ENCODE measurements at places on chromosomes 4 and X.

DNA sequence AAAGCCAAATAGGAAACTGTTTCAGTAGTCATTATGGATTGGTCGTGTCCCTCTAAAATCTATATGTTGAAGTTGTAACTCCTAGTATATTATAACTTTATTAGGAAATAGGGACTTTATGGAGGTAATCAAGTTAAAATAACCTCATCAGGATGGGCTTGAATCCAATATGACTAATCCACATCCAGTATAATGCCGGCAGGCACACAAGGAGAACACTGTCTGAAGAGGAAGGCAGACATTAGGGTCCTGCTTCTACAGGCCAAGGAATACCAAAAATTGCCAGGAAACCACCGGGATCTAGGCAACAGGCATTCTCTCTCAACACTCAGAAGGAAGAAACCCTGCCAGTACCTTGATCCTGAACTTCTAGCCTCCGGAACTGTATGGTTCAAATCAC lies 130.3 kb downstream of the ATP10D start:
- H3K27ac ChIP-seq: no peak overlapping the region
- H3K4me1 ChIP-seq: no peaks in the 10 kb centered on the region
- no peaks in the 10 kb centered on the region for H3K27me3 ChIP-seq
- no peak for DNase-seq
- no peaks in the 10 kb centered on the region for H3K36me3 ChIP-seq

DNA sequence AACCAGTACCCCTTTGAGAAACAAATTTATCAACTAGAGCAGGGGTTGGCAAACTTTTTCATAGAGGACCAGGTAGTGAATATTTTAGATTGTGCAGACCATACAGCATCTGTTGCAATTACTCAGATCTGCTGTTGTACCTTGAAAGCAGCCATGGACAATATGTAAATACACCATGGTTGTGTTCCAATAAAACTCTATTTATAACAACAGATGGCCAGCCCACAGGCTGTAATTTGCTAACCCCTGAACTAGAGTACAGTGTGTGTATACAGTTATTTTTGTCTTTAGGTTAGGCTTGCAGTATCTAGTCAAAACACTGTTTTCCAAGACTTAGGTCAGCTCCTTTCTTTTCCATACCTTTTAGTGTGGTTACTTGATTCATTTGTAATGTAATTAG lies 54.4 kb downstream of the PHKA1 start:
- no peak overlapping the region for H3K4me3 ChIP-seq
- H3K36me3 ChIP-seq: no peaks in the 10 kb centered on the region
- no peak for DNase-seq
- no peaks in the 10 kb centered on the region for H3K4me1 ChIP-seq

DNA sequence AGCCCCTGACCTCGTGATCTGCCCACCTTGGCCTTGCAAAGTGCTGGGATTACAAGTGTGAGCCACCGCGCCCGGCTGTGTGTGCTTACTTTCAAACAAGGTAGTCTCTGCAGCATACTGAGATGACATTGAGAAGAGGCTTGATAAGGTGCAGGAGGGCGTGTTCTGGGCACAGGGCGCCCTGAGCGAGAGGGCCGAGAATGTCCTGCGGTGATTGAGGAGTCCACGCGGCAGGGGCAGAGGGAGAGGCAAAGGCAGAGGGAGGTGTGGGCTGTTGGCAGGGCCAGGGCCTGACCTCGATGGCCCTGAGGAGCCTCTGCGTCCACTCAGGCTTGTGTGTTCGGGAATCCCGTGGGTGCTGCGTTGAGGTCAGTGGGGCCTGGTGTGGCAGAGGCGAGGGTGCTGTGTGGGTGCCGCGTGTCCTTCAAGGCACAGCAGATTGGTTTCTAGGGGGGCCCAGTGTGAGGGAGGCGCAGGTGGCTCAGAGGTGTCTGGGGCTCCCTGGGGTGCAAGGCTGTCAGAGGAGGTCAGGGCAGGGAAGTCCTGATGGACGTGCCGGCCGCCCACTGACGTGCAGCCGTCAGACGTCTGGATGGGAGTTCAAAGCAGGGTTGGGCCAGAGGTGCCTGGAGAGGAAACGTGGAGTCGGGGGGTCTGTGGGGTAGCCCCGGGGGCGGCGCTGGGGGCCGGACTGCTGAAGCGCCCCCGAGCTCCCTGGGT lies 12.1 kb downstream of the PCGF3 start:
- no peaks in the 10 kb centered on the region for H3K27me3 ChIP-seq
- DNase-seq: no peak
- no peak overlapping the region for H3K4me3 ChIP-seq
- no peaks in the 10 kb centered on the region for H3K4me1 ChIP-seq
- peak overlapping the region; percentile 14 for H3K27ac ChIP-seq

- H3K36me3 ChIP-seq: no peaks in the 10 kb centered on the region
- H3K4me3 ChIP-seq: no peak overlapping the region
- H3K27me3 ChIP-seq: no peaks in the 10 kb centered on the region
- H3K27ac ChIP-seq: no peak overlapping the region
- DNase-seq: peak; percentile 3
Observed at GRCh38 chr4:138522366-138522765, 280.2 kb upstream of the SLC7A11 start.

DNA sequence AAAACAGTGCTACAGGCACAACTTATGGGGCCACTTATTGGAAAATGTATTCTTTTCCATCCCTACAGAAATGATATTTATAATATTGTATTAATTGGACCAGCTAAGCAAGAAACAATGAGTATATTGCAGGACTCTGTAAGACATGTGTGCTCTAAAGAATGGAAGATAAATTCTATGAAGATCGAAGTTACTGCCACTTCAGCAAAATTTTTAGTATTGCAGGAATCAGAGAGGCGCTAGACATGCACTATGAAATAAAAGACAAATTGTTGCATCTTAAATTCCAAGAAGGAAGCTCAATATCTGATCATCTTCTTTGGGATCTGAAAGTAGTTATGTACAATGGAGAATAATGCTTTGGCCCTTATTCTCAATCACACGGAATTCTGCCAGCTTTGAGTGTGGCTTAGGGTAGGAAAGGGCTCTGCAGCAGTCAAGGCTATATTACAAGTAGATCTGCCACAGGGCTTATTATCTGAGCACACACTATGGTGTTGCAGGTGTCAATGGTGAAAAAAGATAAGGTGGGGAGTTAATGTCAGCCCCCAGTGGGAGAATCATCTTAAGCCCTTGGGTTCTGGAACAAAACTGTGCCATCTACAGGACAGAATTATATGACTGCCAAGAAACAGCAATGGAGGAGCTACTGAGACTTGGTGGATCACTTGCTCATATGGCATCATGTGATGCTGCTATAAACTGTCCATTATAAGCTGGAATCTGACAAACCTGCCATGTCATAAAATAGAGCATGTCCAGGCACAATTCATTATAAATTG lies 334.0 kb upstream of the NDST3 start:
- H3K27me3 ChIP-seq: no peaks in the 10 kb centered on the region
- no peaks in the 10 kb centered on the region for H3K4me1 ChIP-seq
- peak; percentile 13 for DNase-seq
- H3K27ac ChIP-seq: no peak overlapping the region
- no peaks in the 10 kb centered on the region for H3K36me3 ChIP-seq

GRCh38 chrX:41055740-41056139 lies 29.5 kb upstream of the USP9X start:
- no peak overlapping the region for H3K4me3 ChIP-seq
- no peaks in the 10 kb centered on the region for H3K4me1 ChIP-seq
- no peaks in the 10 kb centered on the region for H3K27me3 ChIP-seq
- no peak for DNase-seq
- no peaks in the 10 kb centered on the region for H3K36me3 ChIP-seq
- H3K27ac ChIP-seq: no peak overlapping the region

- H3K27me3 ChIP-seq: no peaks in the 10 kb centered on the region
- no peak overlapping the region for H3K4me3 ChIP-seq
- H3K36me3 ChIP-seq: no peaks in the 10 kb centered on the region
- no peak overlapping the region for H3K27ac ChIP-seq
Observed at GRCh38 chrX:143788265-143788664, 67.7 kb upstream of the SPANXN2 start.

DNA sequence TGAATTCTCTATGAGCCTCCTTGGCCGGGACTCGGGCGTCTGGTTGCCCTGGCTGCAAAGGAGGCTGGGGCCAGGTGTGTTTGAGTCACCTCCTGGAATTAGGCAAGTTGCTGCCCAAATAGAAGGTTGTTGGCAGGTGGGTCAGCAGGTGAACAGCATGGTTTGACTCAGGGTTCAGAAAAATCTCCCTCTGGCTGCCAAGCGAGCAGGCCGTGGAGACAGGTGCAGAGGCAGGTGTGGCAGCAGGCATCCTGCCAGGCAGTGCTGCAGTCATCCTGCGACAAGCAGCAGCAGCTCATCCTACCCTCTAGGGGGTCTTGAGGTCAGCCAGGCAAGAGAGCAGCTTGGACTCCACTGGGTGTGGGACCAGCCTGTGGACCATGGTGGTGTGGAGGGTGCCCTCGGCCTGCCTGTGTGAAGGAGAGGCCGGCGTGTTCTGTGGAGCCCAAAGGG lies 8.2 kb downstream of the MSANTD1 start:
- H3K27me3 ChIP-seq: no peaks in the 10 kb centered on the region
- H3K36me3 ChIP-seq: no peaks in the 10 kb centered on the region
- no peak for DNase-seq
- no peaks in the 10 kb centered on the region for H3K4me1 ChIP-seq

GRCh38 chr4:73839715-73840114 lies 3.2 kb downstream of the CXCL6 start:
- H3K4me1 ChIP-seq: peaks cover 11% of the 10 kb centered on the region
- H3K27ac ChIP-seq: no peak overlapping the region
- peaks cover 3% of the 10 kb centered on the region for H3K27me3 ChIP-seq
- no peaks in the 10 kb centered on the region for H3K36me3 ChIP-seq

GRCh38 chrX:20523626-20524312 lies 257.1 kb upstream of the RPS6KA3 start:
- DNase-seq: peak; percentile 64
- H3K4me1 ChIP-seq: peaks cover 11% of the 10 kb centered on the region
- no peak overlapping the region for H3K4me3 ChIP-seq

- no peaks in the 10 kb centered on the region for H3K36me3 ChIP-seq
- H3K27me3 ChIP-seq: peaks cover 10% of the 10 kb centered on the region
- H3K4me3 ChIP-seq: no peak overlapping the region
- H3K27ac ChIP-seq: no peak overlapping the region
Observed at GRCh38 chr4:71698141-71698540, 85.7 kb downstream of the GC start.

DNA sequence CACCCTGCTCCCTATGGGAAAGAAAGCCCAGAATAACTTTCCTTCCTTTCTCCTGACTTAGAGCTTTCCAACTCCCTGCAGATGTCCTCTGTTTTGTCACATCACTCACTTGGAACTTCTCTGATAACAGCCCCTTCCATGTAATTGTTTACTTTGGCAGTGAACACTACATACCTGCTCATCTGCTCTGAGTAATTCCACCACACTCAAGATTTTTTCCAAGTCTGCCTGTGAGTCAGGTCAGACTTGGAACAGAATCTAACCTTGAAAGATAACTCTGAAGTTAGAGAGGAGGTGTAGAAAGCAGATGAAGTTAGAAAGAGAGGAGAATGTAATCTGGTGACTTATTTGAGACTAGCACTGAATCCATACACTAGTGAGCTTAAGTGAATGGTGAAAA lies 7.4 kb downstream of the MAGEB10 start:
- no peak overlapping the region for H3K4me3 ChIP-seq
- DNase-seq: no peak
- no peaks in the 10 kb centered on the region for H3K27me3 ChIP-seq
- H3K4me1 ChIP-seq: no peaks in the 10 kb centered on the region
- H3K36me3 ChIP-seq: no peaks in the 10 kb centered on the region
- H3K27ac ChIP-seq: no peak overlapping the region

GRCh38 chr4:153643406-153644383 lies 40.4 kb upstream of the TLR2 start:
- DNase-seq: peak; percentile 44
- H3K36me3 ChIP-seq: no peaks in the 10 kb centered on the region
- no peaks in the 10 kb centered on the region for H3K27me3 ChIP-seq

DNA sequence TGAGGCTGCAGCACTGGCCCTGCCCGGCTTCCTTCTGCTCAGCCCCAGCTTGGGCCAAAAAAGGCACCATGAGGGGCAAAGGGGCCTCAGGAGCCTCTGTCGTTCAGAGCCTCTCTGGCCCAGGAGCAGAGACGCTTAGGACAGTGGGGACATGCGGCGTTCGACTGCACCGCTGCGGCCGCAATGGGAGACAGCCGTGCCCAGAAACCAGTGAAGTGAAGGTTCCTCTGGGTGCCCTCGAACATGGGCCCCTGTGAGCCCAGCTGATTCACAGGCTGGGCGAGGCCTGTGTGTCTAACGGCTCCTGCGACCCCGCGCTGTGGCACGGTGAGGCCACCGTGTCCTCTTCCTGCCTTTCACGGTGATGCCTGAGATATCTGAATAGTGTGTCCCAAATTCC lies 235.0 kb downstream of the AFAP1 start:
- no peak overlapping the region for H3K4me3 ChIP-seq
- H3K4me1 ChIP-seq: no peaks in the 10 kb centered on the region
- H3K27ac ChIP-seq: no peak overlapping the region
- H3K27me3 ChIP-seq: peaks cover 33% of the 10 kb centered on the region
- H3K36me3 ChIP-seq: no peaks in the 10 kb centered on the region
- DNase-seq: no peak

DNA sequence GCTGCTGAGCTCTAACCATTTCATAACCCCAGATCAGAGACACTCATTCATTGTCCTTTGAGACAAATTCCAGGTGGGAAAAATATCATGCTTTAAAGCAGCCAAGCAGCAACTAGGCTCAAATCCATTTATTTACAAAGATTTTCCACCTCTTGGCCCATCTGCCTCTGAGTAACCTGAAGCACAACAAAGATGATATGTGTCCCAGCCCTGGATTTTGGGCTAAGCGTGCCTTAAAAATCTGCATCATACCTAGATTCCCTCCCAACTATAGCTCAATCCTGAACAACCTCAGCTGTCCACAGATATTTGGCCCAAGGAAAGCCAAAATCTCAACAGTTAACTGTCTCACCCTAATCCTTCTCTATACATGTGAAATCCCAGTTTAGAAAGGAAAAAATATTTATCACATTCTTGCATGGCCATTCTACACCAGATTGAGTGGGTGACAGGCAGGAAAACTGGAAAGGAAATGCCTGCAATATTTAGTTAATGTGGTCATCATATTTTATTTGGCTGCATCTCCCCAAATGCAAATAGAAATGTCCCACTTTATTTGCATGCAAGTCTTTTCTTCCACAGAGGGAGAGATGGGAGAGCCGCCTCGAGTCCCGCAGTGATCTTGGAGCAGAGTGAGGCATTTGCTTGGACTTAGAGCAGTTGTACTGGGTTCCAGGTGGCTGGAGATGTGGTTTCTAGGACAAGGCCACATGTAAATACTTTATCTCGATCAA lies 146.4 kb upstream of the EOLA2 start:
- no peaks in the 10 kb centered on the region for H3K36me3 ChIP-seq
- no peak overlapping the region for H3K27ac ChIP-seq
- no peak overlapping the region for H3K4me3 ChIP-seq
- no peaks in the 10 kb centered on the region for H3K4me1 ChIP-seq

- H3K27ac ChIP-seq: peak overlapping the region; percentile 3
- no peak overlapping the region for H3K4me3 ChIP-seq
- no peak for DNase-seq
- H3K27me3 ChIP-seq: no peaks in the 10 kb centered on the region
- H3K4me1 ChIP-seq: no peaks in the 10 kb centered on the region
Observed at GRCh38 chrX:40131654-40132337, 34.0 kb upstream of the BCOR start.

DNA sequence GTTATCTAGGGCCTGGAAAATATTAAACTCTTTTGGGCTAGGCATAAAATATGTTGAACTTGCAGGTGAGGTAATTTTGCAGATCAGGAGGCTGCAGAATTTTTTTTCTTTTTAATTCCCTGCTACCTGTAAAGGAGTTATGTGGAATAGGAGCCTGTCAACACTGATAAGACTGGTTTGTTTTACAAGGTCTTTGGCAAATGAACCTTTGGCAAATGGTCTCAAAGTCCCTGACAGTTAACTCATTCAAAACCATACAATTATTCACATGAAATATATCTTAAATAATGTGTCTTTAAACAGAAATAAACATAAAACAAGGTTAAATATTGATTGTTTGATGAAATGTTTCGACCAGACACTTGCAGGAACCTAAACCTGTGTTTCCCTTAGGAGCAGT lies 340.2 kb downstream of the GASK1B start:
- H3K27ac ChIP-seq: no peak overlapping the region
- no peaks in the 10 kb centered on the region for H3K4me1 ChIP-seq
- no peaks in the 10 kb centered on the region for H3K27me3 ChIP-seq
- no peak for DNase-seq
